Karpas-422 (cell line): ENCODE measurements at places on chromosomes 4 and X. TPM values are rescaled to one million over a fixed set of nuclear protein-coding genes. Genes with fewer than 3 reads are reported as not detected.

The RASL11B gene
- total RNA-seq, result not detected in 2 replicates

DNA sequence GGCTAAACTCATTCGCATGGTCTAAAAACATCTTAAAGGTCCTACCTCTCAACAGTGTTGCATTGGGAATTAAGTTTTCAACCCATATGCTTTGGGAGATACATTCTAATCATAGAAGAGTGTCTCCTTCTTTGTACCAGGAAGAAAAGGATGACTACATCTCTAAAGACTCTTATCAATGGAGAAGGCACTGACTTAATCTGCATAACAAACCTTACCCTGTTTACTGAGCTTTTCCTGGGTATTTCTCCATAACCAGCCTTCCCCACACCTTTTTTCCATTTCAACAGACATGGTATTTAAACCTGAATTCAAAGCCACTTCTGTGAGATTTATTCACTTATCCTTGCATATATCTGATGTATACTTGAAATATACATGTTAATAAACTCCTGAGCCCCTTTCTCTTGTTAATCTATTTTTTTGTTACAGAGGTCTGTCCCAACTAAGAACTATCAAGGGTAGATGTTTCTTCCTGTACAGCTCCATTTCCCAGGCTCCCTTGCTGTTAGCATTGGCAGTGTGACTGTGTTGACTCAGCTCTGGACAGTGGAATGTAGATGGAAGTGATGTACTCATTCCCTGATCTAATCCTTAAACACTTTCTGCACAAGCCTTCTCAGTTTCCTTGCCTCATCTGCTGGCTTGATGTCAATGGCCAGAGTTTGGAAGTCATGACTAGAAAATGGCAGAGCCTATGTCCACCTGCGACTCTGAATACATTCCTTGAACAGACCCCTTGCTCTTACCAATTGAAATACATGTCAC lies 148.9 kb upstream of the CPEB2 start:
- DNase-seq, result no peak

GRCh38 chrX:54494166-54494988 lies 1.7 kb downstream of the FGD1 start:
- no peak for DNase-seq

DNA sequence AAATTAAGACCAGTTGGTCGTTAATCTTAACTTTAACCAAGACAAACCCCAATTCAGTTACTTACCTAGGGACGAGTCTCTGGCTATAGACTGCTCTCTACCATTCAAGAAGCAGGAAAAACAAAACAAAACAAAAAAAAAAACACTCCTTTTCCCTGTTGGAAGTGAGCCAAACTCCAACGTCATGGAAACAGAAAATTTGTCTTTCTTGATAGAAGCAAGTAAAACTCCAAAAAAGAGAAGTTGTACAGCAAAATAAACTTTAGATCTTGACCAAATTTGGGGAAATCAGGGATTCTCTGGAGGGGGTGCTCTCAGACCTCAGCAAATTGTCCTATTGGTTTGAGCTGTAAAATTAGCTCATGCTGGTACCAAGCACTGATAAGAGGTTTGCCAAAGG lies 3.7 kb downstream of the CNGA1 start:
- no peak for DNase-seq
